ENCODE measurements at places on chromosomes 3 and 15.

- no peak for DNase-seq
Observed at GRCh38 chr15:98874773-98875172, 132.8 kb downstream of the PGPEP1L start.

DNA sequence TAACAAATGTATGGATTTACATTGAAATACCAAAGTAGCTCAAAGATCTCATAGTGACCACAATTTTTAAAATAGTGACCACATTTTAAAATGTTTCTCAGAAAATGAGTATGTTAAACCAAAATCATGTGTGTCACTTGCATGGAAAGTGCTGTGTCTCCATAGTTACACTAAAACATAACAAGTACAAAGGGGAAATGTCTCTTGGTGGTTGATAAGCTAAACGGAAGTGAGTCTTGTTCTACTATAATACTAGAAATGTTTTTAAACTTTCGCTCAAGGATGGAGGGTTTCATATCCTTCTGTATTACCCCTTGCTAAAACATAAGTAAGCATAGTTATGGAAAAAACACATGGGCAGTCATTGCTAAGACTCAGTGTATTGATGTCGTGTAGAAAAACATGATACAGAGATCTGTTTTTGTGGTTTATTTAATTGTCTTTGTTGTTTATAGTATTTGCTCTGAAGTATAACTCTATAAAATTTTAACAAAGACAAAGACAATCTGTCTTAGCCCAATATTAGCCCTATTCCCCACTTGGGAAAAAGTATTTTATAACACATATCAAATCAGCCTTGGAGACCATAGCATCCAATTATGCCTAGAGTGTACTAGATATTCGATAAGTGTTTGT lies 27.0 kb upstream of the DENND4A start:
- DNase-seq, result peak; percentile 97

- DNase-seq, result no peak
Observed at GRCh38 chr3:144085964-144086363, 114.3 kb downstream of the DIPK2A start.

- DNase-seq, result no peak
Observed at GRCh38 chr3:150141790-150142326, 171.2 kb upstream of the PFN2 start.

GRCh38 chr3:182331341-182331740 lies 462.0 kb upstream of the ATP11B start:
- no peak for DNase-seq
